ENCODE measurements at places on chromosomes 6 and 20.

GRCh38 chr6:33419580-33420490, at the start of gene SYNGAP1:
SYNGAP1 (plus strand) TSS chr6:33420065; CDS start chr6:33420265, 200 bp downstream.
- DNase-seq, result peak; percentile 64

GRCh38 chr6:163554663-163555062, 140.1 kb downstream of the QKI start:
- peak; percentile 68 for DNase-seq

DNA sequence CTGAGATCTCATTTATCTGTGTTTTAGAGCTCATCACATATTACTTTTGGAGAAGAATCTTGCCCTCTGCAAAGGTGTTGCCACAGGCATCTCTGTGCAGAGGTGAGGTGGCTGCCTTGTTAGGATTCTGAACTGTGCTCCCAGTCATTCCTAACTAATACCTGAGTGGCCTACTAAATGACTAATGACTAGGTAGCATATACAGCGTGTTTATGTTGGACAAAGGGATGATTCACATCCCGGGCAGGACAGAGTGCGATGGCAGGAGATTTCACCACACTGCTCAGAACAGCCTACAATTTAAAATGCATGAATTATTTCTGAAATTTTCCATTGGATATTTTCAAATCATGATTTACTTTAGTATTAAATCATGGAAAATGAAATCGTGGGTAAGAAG, 23.1 kb upstream of the CGA start:
- no peak for DNase-seq

DNA sequence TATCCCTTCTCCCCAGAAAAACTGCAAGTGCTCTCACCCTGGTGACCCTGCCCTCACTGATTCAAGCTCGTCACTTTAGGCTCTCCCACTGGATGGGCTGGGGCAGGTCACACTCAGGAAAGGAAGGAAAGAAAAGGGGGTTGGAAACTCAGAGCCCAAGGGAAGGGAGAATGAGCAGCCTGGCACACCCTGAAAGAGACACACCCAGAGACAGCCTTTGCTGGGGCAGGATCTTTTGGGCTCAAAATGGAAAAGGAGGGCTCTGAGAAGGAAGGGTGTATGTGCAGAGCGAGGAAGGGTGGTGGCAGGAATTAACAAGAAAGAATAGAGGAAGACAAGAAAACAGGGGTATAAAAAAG, 2.5 kb downstream of the PPP1R18 start:
- DNase-seq, result no peak

DNA sequence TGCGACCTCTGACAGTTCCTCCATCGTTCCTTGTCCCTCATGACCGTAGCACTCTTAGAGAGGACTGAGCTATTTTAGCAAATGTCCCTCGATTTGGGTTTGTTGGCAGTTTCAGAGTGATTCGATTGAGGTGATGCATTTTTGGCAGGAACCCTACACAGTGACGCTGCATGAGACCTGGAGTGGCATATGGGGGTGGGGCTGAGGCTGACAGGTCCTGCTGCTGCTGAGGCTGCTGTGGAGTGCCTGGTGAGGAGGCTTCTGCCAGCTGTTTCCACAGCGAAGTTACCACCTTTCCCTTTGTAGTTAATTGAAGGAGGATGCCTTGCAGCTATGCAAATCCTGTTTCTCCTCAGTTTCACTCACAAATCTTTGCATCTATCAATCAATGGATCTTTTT, 19.8 kb downstream of the PXDC1 start:
- DNase-seq, result no peak

DNA sequence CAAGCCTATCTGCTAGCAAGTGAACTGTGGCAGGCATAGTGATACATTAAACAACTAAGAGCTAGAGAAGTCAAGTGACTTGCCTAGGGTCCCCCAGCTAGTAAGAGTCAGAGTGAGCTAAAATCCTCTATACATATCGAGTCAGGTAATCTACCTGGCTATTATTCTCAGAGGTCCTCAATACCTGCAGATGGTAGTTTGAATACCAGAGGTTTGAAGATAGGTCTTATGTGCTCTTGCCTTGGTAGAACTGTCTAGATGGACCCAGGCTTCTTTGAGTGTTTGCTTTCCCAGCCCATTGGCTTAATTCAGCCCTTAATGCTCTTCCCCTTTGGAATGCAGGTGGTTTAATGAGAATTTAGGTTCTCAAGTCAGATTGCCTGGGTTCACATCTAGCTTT, 1.1 kb downstream of the ERGIC3 start:
- no peak for DNase-seq

DNA sequence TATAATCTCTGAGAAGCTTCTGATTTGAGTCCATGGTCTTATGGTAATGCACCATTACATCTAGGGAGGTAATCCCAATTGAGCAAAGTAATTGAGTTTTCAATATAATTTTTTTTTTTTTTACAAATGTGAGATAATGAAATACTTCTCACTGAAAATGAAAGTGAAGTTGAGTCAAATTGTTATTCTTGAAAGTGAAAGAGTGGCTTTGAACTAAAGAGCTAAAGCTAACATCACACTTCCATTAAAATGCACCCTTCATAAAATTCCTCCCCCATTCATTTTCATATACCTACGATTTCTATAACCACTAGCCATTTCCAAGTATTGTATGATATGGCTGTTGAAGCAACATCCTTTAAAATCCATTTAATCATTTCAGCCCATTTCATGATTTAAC, 149.1 kb upstream of the IMPG1 start:
- DNase-seq, result no peak

- DNase-seq, result no peak
Observed at GRCh38 chr20:62359043-62359490, 8.0 kb downstream of the LAMA5 start.

- peak; percentile 47 for DNase-seq
Observed at GRCh38 chr6:170087941-170088581, 202.8 kb downstream of the DLL1 start.

DNA sequence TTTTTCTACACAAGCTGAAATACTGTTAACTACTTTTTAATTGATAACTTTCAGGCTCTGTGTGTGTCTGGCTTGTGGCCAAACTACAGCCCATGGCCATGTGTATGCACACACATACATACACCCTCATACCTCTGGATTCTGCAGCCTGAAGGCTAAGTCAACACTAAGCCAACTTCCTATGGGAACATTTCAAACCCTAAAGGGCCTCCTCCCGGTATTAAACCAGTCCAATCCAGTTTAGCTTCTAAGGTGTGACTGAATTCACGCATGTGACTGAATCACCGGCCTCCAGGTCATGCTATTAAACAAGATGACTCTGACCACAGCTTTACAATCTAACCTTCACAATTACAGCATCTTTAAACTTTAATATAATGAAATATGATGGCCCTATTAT, 20.7 kb upstream of the DST start:
- no peak for DNase-seq

- no peak for DNase-seq
Observed at GRCh38 chr6:18141805-18142590, 12.9 kb downstream of the TPMT start.

GRCh38 chr6:21710908-21711627, 117.5 kb downstream of the SOX4 start:
- no peak for DNase-seq

GRCh38 chr6:42345696-42346416, 105.9 kb downstream of the TRERF1 start:
- DNase-seq, result no peak

DNA sequence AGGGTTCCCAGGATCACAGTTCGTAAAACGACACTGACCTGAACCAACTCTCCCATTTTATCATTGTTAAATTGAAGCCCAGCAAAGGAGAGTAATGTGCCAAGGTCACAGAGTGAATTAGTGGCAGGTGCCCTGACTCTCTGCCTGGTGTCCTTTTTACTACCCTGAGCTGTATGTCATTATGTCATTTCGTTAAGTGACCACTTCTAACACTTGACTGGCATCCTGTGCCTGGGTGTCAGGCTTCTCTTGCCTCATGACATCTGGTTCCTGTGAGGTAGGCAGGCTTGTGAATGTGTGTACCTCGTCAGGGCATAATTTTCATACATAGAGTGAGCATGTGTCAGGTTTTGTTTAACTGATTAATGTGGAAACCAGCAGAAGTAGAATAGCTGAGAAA, 48.6 kb downstream of the RALY start:
- DNase-seq, result no peak

DNA sequence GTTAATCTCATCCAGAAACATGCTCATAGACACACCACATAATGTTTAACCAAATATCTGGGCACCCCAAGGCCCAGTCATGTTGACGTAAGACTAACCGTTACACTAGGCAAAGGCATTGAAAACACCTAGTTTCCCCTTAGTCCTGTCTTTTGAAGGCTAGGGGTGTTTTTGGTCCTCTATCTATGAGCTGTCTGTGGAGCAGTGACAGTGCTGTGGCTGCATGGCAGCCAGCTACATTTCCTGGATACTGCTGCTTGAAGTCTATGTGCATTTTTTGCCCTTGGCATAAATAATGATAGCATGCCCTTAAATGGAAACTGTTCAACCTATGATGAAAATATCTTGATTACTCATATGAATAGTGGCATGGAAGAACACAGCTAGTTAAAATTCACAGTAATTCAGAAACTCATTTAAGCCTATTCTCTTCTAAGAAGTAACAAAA, 18.6 kb downstream of the FARS2 start:
- peak; percentile 30 for DNase-seq

DNA sequence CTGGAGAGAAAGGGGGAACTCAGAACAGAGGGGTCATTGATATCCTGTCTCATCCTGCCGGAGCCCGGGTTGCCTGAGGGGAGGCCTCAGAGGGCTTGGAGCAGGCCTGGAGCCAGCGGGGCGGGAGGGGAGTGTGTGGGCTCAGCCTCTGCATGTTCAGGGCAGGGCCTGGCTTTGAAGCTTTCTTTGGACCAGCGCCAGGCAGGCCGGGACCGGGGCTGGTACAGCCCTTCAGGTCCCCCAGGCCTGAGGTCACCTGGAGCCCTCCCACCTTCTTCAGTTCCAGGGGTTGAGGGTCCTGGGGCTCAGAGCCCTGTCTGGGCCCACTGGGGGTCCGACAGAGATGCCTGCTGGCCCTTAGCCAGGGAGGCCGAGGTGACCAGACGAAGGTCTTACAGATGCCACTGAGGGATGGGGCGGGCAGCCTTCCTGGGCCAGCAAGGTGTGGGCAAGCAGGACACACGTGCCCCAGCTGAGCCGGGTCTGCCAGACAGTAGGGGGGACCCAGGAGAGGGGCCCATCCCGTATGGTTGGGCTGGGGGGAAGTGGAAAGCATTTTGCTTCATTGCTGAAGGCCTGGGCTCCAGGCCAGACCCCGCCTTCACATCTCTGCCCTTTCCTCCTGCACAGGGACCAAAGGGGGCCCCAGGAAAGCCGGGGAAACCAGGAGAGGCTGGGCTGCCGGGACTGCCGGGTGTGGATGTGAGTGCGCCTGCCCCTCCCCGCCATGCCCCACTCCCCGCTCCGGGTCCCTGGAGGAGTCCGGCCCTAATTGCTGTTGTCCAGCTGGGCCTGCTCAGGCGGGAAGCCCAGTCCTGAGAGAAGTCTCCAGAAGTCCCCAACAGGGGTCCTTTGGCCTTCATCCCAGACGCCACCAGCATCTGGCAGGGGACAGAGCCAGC, 2.0 kb downstream of the COL9A3 start:
- DNase-seq, result no peak

DNA sequence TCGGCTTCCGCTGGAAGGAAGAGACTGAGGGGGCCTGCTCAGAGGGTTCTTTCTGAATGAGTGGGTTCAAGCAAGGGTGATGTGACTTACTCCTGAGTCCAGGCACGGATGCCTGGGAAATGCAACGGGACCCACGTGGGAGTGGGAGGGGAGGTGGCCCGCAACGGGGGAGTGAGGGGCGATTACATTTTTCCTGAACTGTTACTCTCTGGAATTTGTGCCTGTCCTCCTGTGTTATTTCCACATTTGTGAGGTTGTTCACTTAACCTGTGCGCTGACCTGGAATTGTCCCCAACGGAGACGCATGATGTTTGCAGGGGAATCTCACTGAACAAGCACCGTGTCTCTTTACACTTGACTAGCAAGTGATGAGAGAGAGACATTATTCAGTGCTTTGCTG, 209.4 kb downstream of the CDH4 start:
- DNase-seq, result no peak

- DNase-seq, result peak; percentile 46
Observed at GRCh38 chr20:33812152-33812849, 1.2 kb downstream of the CHMP4B start.

GRCh38 chr6:150906641-150907326, 41.3 kb downstream of the MTHFD1L start:
- no peak for DNase-seq

DNA sequence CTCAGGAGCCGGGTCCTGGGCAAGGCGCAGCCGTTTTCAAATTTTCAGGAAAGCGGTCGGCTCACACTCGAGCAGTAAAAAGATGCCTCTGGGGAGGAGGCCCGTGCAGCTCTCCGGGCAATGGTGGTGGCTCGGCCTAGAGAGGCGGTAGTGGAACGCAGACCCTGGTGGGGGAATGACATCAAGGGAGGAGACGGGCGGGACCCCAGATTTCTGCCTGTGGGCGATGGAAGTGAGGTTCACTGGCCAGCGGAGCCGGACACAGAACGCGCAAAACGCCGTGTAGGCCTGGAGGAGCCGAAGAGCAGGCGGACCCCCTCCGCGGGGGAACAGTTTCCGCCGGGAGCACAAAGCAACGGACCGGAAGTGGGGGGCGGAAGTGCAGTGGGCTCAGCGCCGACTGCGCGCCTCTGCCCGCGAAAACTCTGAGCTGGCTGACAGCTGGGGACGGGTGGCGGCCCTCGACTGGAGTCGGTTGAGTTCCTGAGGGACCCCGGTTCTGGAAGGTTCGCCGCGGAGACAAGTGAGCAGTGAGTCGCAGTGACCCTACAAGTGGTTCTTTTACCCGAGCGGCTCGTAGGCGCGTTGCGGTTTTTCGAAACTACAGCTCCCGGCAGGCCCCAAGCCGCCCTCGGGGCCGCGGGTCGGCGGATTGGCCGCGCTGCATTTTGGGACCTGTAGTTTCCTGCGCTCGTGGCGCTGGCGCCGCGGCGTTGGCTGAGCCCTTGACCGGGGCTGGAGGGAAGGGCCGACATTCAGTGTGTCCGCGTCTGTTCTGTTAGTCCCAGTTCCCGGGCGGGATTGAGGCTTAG, at the start of gene RTEL1:
RTEL1 (plus strand) TSS at position 376 of the 812 bp plus-strand sequence. CDS start 1,091 bp downstream, outside the sequence.
- peak; percentile 90 for DNase-seq

GRCh38 chr6:18161431-18161830, 6.2 kb downstream of the KDM1B start:
- no peak for DNase-seq
